ENCODE measurements at places on chromosomes 3 and 15. TPM values are rescaled to one million over a fixed set of nuclear protein-coding genes. Genes with fewer than 3 reads are reported as not detected.

The SCN11A gene
- not detected for total RNA-seq

The DCP1A gene
- total RNA-seq: 7.3 TPM

The PPP1R14D gene
- total RNA-seq: not detected

The RBPMS2 gene
- 0.59 TPM for total RNA-seq

The DNASE1L3 gene
- total RNA-seq: not detected

The EXD1 gene
- total RNA-seq: not detected
